AG08396 (cell line): ENCODE measurements at places on chromosomes 5 and 9.

- no peak for DNase-seq
These were observed 627 bp downstream of the ARRDC1 start for GRCh38 chr9:137606005-137606621.

DNA sequence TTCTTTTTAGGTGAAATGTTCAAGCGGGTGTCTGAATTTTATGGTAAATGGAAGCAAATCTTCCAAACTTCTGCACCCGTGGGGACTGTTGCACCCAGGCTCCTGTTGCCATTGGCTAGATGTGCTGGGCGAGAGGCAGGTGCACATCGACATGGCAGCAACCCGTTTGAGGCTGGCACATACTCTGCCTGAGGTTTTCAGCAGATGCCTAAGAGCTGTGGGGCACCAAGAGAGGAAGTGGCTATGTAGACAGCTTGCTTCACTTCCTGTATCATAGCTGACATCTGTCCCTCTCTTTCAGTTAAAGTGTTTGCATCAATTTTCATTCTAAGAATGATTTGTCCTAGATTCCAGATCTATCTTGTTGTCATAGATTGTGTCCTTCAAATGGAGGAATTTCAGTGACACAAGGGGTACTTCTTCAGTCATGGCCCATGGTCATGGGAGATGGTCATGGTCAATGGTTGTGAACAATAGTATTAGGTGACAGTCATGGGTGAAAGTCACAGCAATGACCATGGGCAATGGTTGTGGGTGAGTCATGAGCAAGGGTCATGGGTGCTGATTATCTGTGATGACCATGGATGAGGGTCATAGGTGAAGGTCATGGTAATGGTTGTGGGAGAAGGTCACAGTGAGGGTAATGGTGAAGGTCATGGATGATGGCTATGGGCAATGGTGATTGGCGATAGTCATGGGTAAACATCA lies 115.1 kb upstream of the IRX4 start:
- no peak for DNase-seq

- DNase-seq, result no peak
These were observed 437.1 kb downstream of the PRR16 start for GRCh38 chr5:120901199-120901598.

GRCh38 chr5:85143138-85143537 lies 758.5 kb upstream of the EDIL3 start:
- no peak for DNase-seq

DNA sequence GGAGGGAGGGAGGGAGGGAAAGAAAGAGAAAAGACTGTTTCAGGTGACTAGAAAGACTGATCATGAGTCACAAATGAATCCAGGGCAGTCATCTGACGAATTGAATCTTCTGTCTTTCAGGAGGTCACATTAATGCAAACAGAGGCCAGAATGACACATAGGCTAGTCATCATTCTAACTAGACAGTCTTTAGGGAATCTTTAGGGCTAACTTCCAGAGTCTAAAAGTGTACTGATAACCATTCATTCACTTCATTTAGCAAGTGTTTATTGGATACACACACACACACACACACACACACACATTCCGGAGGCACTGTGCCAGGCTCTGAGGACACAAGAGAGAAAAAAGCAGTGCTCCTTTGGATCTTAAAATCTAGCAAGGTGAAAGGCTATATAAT lies 156.7 kb downstream of the EBF1 start:
- DNase-seq, result peak; percentile 25

DNA sequence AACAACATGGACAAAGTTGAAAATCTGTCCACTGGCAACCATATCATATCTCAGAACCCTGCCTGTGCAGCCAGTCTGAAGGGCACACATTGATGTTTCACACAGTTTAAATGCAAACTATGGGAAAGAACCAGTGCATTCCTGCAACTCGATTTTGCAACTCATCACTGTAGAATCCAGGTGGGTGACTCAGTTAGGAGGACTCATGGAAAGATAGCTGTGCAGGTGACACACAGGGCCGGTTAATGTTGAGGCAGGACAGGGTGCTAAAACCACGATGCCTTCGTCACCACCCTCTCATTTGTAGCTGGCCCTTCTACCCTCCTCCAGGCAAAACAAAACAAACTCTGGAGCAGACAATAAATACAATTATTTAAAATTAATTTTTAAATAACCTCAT lies 62.8 kb downstream of the TLE1 start:
- no peak for DNase-seq

DNA sequence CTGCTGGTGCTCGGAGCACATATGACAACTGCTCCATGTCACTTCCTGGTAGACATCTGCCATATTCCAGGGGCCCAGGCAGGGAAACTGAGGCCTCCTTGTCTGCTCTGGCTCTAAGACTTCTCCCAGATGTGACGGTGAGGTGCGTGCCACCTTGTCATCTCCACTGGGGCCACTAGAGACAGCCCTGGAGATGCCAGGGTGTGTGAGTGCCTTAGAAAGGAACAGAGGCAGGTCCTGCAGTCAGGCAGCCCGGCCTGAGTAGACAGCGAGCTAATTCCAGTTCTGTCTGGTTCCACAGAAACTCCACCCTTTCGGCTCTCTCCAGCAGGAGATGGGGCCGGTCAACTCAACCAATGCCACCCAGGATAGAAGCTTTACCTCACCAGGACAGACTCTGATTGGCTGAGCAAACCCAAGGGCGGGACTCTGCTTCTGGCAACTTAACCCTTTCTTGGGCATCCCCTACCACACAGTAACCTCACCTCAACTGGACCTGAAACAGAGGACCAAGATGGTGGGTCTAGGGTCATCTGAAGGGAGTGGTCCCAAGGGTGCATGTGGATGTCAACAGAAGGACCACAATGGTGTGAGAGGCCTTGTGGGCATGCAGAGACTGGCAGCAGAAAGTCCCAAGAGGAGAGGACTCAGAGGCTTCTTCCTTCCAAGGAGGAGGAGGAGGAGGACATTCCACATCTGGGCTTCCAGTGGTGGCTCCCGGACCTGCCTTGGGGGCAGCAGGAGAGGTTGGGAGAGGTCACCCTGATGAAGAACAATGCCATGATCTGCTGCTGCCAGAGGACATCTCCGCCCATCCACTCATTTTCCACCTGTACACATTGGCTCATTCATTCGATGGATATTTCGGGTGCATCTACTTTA lies 77.7 kb downstream of the RGS3 start:
- peak; percentile 75 for DNase-seq

- peak; percentile 88 for DNase-seq
These were observed 175.1 kb upstream of the PITX1 start for GRCh38 chr5:135208903-135209721.

GRCh38 chr9:12510551-12510950 lies 182.6 kb upstream of the TYRP1 start:
- no peak for DNase-seq

GRCh38 chr9:93094658-93095204 lies 1.3 kb upstream of the CARD19 start:
- DNase-seq, result no peak

GRCh38 chr5:174559566-174560090 lies 164.8 kb upstream of the MSX2 start:
- no peak for DNase-seq

DNA sequence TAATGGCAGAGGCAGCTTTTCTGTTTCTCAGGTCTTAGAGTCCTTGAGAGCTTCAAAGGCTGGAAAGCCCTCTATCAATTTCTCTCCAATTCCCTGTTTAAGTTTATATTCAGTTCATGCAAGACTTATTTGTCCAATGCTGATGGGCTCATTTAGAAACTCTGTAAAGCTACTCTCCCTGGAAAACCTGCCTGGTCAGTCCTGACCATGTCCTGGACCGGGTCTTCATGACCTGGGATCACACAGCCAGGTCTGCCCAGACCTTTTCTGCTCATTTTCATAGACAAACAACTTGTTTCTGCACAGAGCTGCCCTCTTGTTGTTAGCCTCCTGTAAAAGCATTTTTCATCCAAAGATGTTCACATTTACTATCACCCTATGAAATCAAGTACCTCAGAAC lies 85.4 kb upstream of the TBCA start:
- DNase-seq, result no peak

DNA sequence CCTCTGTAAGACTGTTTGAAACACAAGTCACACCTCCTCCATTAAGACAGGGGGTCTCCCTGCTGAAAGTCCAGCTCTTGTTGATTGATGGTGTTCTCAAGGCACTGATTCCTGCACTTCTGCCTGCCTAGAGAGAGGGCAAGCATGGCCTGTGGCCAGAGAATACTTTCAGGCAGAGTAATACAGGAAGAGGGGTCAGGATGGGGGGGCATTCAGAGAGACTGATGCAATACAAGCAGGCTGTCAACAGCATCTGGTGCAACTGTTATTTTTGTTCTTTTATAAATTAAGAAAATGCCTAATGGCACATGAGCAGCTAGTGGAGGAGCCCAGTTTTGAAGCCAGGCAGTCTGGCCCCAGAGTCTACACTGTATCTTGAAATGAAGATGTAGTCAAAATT lies 302.2 kb downstream of the DIRAS2 start:
- no peak for DNase-seq

GRCh38 chr5:173888473-173889131 lies 453 bp downstream of the CPEB4 start:
- DNase-seq, result no peak

- DNase-seq, result no peak
These were observed 33.2 kb upstream of the SNX2 start for GRCh38 chr5:122741681-122742080.

DNA sequence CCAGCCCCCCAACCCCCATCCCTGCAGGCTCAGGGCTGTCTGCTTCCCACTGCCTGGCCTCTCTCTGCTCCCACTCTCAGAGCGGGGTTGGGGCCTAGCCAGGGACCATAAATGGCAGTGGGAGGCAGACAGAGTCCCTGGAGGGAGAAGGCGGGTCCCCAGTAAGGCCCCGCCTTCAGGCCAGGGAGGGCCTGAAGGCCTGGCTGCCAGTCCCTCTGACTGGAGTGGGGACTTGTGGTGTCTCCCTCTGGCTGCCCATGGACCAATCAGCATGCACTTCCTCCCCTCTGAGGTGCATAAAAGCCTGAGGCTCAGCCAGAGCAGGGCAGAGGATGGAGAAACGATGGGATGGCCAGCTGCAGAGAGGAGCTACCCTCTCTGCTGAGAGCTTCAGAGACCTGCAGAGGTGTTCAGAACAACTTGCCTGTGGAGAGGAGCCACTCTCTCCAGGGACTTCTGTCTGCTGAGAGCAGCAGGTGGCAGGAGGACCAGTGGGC lies 2.7 kb upstream of the BTNL9 start:
- no peak for DNase-seq

DNA sequence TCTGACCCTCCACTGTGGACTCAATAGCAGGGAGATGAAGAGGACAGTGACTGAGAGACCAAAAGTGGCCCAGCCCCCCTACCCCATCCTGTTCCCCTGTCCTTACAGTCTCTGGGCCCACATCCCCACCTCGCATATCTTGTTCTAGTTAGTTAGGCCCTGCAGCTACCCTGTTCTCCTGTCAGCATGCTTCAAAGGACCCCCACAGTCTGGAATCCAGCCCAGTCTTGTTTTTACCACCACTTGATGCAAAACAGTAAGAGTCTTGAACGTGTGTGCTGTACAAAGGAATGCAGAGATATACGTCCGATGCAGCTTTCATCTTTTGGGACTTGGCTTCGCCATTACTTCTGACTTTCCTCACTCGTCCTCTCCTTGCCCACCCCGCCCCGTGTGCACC lies 12.2 kb upstream of the POMT1 start:
- DNase-seq, result no peak

DNA sequence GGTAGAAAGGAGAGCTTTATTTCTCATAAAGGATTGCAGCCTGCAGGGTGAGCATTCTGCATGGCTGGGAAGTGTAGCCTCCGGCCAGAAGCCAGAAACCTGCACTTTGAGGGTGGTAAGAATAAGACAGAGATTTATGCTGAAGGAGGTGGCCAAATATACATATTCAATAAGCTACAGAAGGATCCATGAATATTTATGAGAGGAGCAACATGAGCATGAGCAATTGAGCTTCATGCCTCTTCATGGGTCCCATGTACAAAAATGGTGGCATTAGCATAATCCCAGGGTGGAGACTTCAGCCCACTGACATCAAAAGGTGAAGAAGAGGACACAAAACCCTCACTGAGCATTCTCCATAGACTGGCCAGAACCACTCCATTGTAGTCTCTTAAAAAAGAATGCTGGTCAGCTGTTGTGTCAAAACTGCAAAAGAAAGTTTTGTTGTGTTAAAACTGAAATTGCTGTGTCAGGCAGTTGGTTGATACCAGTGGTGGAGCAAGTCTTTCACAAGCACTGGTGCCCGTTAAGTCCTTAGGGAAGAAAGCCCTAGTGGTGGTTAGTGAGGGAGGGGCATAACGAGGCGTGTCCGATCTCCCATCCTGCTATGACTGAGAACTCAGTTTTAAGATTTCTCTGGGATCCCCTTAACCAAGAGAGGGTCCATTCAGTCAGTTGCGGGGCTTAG lies 160.8 kb upstream of the MAP1B start:
- no peak for DNase-seq

DNA sequence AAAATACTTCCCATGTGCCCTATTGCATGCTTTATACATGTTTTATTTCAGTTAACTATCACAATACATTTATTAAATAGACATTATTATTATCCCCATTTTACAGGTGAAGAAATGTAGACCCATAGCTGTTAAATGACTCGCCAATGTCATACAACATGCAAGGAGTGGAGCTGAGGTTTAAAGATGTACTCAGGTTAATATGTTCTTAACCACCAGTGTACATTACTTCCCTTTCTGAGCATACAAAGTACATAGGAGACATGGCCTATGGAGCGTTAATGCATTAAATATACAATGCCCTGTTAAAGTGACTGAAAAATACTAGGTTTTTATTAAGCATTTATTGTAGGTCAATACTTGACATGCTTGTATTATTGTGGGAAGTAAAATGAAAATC lies 407.0 kb downstream of the PDE4D start:
- DNase-seq, result no peak

DNA sequence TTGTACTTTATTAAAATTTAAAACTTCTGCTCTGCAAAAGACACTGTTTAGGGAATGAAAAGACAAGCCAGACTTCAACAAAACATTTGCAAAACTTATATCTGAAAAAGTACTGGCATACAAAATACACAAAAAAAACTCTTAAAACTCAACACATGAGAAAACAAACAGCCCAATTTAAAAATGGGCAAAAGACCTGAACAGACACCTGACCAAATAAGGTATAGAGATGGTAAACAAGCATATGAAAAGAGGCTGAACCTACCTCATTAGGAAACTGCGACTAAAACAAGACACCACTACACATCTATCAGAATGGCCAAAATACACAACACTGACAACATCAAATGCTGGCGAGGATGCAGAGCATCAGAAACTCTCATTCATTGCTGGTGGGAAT lies 54.4 kb upstream of the LMX1B start:
- no peak for DNase-seq
